ENCODE measurements at places on chromosomes 11 and 22.

- DNase-seq: no peak
Measured at GRCh38 chr11:111460340-111460739, 51.8 kb downstream of the BTG4 start.

DNA sequence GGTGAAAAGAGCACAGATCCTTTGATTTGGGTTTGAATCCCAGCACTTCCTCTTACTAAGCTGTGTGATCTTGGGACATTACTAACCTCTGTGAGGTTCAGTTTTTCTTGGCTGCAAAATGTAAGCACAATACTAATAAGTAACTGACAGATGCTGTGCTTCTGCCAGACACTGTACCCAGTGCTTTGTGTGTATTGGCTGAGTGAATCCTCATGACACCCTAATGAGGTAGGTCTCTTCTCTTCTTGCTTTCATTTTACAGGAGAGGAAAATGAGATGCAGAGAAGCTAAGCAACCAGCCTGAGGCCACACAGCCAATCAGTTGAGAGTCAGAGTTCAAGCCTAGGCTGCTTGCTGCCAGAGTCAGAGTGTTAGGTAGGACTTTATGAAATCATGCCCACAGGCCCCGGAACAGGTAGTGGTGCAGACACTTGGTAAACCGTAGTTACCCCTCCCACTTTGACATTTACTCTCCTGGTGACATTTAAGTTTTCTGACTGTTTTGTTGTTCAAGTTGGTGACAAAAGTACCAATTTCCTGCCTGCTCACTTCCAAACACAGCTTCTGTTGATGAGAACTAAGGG is 21.2 kb downstream of the PTPRJ start:
- DNase-seq: no peak

DNA sequence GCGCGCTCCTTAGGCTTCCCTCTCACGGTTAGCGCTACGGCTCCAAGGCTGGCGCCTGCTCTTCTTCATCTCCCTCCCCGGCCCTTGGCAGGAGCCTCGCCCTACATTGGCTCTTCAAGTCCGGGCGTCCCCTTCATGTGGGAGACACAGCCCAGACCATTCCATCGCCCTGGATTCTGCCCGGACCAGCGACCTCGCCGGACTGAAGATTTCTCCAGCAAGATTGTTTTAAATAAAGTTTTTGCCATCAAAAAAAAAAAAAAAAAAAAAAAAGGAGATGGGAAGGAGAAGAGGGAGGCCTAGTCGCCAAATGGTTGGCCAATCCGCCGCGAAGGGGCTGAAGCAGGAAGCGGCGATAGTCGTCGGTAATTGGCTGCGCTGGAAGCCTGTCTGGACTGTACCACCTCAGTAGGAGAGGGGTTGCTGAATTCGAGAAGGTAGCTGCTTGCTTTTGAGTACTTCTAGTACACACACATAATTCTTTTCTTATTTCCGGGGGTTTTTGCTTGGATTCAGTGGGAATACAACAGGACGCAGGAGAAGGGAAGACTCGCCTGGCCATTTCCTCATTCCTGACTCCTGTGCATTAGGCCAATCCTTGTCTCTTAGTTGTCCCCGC is 688 bp upstream of the ZDHHC5 start:
- DNase-seq: peak; percentile 97

DNA sequence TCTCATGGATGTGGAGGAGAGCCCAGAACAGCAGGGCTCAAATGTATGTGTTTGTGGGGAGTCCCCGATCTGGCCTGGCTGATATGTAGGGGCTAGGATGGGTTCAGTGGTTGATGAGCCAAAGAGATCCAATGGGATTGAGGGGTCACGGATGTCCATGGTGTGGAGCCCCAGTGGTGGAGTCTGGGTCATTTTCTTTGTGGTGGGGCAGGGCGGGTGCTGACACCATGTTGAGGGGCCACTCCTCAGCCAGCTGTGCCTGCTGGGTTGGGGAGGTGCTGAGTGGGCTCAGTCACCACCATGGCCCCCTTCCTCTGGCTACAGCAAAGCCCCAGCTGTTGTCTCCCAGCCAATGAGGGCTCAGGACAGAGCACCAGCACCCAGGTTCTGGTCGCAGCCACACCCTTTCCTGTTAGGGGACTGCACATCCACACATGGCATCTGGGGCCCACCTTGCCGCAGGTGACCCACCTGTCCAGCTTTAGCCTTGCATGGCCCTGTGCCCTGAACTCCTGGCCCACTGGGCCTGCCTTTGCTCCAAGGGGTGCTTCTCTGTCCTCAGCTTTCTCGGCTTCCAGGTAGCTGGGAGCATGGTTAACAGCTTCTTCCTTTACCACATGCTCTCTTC is 3.2 kb upstream of the GNAZ start:
- DNase-seq: peak; percentile 44

- DNase-seq: no peak
Measured at GRCh38 chr11:35260342-35260985, 121.5 kb downstream of the CD44 start.

DNA sequence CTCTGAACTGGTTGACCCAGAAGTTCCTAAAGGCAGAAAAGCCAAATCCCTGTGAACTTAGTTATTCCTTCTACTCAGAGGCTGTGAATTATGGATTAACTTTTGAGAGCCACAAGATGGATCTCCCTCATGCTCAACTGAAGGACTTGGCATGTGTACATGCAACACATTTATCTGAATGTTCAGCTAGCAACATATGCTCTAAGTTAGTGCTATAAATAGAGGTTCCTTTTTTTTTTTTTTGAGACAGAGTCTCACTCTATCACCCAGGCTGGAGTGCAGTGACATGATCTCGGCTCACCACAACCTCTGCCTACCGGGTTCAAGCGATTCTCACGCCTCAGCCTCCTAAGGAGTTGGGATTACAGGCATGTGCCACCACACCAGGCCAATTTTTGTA is 40.1 kb downstream of the EIF4ENIF1 start:
- DNase-seq: no peak

- DNase-seq: no peak
Measured at GRCh38 chr11:109739379-109739778, 317.4 kb downstream of the C11orf87 start.

DNA sequence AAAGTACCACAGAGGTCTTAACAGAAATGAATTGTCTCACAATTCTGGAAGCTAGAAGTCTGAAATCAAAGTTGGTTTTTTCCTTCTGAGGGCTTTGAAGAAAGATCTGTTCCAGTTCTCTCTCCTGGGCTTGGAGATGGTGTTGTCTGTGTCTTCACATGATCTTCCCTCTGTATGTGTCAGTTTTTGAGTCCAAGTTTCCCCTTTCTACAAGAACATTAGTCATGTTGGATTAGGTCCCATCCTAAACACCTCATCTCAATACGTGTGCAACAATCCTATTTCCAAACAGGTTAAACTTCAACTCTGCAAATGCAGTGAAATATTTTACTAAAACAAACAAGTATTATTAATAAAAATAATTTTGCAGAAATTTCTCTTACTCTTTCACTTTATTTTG is 3.1 kb upstream of the PTS start:
- DNase-seq: no peak

- peak; percentile 81 for DNase-seq
Measured at GRCh38 chr22:43039800-43040199, 24.9 kb upstream of the PACSIN2 start.

DNA sequence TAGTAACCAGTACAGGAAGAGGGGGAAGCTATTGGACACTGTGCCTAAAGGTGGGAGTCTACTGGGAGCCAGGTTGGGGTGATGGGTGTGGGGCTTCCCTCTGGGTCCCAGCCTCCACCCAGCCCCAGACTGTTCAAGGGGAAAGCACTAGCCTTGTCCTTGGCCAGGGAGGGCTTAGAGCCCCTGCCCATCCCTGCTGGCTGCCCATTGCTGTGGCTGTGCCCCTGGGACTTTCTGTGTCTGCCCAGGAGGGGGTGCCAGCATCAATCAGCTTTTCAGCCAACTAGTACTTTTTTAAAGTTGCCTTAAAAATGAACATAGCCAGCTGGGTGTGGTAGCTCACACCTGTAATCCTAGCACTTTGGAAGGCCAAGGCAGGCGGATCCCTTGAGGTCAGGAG is 19.9 kb downstream of the INCENP start:
- DNase-seq: no peak

- no peak for DNase-seq
Measured at GRCh38 chr11:63553759-63554158, 9.4 kb downstream of the PLAAT2 start.

- no peak for DNase-seq
Measured at GRCh38 chr11:123318623-123319022, 111.4 kb upstream of the GRAMD1B start.

GRCh38 chr22:17974703-17975372 is 49.5 kb downstream of the MICAL3 start:
- DNase-seq: no peak

- DNase-seq: no peak
Measured at GRCh38 chr11:4493480-4493818, 11.0 kb downstream of the OR52K1 start.

DNA sequence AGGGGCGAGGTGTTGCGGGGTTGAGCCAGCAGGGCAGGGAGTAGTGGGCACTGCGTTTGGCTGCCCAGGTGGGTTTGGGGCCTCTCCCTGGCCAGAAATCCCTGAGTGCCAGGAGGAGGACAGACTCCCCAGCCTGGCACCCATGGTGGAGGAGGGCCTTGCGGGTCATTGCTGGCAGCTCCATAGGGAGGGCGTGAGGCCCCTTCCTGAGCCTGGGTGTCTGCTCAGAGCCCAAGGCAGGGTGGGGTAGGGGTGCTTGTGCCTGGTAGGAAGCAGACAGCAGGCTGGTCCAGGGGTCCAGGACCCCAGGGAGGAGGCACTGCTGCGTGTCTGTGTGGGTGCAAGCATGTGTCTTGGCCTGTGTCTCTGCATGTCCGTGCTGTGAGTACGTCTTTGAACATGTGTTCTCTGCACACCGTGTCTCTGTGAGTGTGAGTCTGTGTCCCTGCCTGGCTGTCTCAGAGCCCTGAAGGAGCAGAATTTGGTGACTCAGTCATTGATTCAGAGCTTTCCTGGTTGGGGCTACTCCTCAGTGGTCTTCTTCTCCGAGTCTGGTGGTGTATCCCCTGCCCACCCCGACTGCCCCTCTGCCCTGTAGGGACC is 3.9 kb downstream of the TSPAN4 start:
- DNase-seq: no peak

GRCh38 chr11:108393046-108393445 is 74.3 kb downstream of the C11orf65 start:
- no peak for DNase-seq

DNA sequence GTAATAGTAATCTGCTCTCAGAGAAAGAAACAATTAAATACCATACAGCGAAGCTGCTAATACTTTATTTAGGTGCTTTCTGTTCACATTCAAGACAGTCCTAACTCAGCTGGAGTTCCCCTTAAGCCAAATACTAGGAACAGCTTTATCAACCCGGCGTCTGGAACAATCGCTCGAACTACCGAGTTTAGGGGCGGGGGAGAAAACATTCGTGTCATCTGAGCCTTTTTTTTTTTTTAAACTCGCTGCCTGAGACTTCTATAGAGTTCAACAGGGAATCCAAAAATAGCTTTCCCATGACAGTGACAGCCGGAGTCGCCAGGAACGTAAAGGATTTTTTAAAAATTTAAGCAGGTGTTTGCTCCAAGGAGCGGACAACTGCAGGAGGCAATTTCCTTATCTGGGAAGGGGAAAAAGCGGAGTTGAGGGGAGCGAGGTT is 852 bp downstream of the TRAF6 start:
- no peak for DNase-seq

- peak; percentile 54 for DNase-seq
Measured at GRCh38 chr22:50606165-50606945, 5.8 kb downstream of the MAPK8IP2 start.

DNA sequence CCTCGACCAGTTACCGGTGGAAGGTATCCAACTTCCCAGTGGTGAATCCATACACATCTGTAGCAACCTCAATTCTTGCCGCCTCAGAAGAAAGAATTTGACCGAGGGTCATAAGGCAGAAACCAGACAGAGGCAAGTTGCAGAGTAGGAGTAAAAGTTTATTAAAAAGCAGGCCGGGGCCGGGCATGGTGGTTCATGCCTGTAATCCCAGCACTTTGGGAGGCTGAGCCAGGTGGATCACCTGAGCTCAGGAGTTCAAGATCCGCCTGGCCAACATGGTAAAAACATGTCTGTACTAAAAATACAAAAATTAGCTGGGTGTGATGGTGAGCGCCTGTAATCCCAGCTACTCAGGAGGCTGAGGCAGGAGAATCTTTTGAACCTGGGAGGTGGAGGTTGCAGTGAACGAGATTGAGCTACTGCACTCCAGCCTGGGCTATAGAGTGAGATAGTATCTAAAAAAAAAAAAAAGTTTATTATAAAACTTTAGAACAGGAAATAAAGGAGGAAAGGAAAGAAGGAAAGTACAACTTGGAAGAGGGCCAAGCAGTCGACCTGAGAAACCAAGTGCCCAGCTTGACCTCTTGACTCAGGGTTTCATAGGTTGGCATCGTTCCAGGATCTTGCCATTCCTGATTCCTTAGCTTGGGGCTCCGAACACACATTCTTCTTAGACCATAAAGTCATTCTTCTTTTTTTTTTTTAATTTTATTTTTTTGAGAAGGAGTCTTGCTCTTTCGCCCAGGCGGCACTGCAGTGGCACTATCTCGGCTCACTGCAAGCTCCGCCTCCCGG is 27.8 kb downstream of the RGL4 start:
- DNase-seq: no peak

GRCh38 chr11:107493117-107493516 is 35.5 kb upstream of the CWF19L2 start:
- no peak for DNase-seq

DNA sequence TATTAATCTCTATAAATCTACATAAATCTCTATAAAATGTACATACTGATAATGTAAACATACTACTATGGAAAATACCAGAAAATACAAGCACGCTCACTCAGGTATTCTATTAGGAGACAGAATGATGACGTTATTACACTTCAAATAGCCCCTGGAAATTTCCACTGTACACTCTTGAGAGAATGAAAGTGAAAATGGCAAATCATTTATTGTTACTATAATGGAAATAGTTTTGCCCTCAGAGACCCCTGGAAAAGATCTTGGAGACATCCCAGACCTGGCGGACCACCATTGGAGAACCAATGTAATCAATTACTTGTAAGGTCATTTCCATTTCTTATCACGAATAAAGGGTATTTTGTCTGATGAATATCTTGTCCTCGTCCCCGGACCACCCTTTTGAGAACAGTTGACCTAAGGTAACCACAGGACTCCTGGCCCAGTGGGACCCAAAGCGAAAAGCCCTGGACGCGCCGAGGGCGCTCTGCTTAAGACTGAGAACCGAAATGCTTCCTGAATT is 509 bp upstream of the PRRG4 start:
- no peak for DNase-seq

DNA sequence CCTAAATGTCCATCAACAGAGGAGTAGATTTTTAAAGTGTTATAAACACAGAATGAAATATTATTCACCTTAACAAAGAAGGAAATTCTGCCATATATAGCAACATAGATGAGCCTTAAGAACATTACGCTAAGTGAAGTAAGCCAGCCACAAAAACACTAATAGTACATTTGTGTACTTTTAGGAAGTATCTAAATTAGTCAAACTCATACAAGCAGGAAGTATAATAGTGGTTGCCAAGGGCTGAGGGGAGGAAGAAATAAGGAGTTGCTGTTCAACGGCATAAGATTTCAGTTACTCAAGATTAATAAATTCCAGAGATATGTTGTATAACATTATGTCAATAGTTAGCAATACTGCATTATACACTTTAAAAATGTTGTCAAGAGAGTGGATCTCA is 181.7 kb upstream of the ZC3H12C start:
- no peak for DNase-seq

GRCh38 chr11:48019595-48019994 is 39.2 kb downstream of the PTPRJ start:
- no peak for DNase-seq

Measured in islet precursor cell (in vitro differentiated cells).